ENCODE measurements at places on chromosomes 1 and 21.
A peak's percentile ranks its signal among the peaks of the same experiment; 100 is the strongest.

- DNase-seq, result peak; percentile 56
Measured at GRCh38 chr1:147598621-147599361, 57.5 kb downstream of the BCL9 start.

- no peak for DNase-seq
Measured at GRCh38 chr1:89641781-89642180, 8.9 kb downstream of the LRRC8C start.

- DNase-seq, result no peak
Measured at GRCh38 chr1:17955302-17956285, 152.0 kb upstream of the IGSF21 start.

DNA sequence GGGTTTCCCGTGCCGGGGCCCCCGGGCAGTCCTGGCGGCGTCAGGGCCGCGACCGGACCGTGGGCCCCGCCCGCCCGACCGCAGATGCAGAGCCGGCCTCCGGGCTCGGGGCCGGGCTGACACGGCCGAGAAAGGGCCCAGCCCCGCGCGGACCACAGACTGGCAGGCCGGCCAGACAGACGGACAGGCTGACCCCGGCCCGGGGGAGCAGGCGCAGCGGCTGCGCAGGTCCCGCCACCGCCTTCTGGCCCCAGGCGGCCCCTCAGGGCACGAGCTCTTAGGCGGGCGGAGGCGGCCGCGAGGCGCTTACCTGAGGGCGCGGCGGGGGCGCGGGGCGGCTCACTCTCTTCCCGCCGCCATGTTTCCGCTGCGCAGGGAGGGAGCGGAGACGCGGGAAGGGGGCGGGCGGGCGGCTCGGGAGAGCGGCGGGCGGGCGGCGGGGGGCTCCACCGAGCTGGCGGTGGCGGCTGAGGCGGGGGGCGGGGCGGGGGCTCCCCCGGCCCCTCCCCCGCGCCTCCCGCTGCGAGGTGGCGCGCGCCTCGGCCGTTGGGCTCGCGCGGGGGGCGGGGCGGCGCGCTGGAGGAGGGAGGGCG, at the start of gene SCMH1:
Gene SCMH1 (minus strand): TSS at position 558 of the 593 bp plus-strand sequence. CDS start 56,173 bp downstream, outside the sequence.
- peak; percentile 44 for DNase-seq

DNA sequence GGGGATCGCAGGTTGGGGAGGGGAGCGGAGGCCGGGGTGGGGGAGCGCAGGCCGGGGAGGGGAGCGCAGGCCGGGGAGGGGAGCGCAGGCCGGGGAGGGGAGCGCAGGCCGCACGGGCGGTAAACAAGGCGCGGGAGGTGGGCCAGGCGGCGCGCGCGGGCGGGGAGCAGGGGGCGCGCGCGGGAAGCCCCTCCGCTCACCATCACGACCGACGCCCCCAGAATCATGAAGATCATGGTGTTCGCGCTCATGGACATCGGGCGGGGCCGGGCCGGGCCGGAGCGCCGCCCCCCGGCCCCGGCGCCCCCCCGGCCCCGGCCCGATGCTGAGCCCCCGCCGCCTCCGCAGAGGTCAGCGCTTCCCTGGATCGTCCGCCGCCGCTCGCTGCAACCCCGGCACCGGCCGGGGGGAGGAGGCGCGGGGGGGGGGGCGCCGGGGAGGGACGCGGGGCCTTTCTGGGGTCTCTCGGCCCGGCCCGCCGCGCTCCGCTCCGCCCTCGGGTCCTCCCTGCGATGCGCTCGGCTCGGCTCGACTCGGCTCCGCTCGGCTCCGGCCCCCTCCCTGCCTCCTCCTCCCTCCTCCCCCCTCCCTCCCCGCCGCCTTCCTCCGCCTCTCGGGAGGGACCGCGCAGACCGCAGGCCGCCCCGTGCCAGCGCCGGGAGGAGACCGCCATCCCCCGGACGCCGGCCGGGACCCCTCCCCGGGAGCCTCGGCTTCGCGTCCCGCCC, at the start of gene TMEM240:
Gene TMEM240 (minus strand): TSS at position 535 of the 728 bp plus-strand sequence. CDS start 278 bp downstream, at position 257.
- peak; percentile 38 for DNase-seq

DNA sequence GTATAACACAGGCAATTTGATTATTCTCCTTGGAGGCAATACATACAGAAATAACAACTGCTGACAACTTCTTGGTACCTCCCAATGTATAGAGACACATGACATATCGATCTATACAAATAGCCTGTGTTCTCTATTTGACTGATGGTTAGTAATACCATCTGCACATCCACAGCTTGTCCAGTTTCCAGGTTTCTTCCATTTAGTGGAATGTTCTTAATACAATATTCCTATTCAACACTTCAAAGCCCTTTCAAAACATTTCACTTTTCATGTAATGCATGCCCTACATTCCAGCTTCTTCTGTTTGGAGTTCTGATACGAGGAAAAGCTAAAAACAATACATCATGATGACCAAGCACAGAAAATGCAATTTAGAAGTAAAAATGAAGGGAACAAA, 37.0 kb upstream of the GORAB start:
- no peak for DNase-seq

DNA sequence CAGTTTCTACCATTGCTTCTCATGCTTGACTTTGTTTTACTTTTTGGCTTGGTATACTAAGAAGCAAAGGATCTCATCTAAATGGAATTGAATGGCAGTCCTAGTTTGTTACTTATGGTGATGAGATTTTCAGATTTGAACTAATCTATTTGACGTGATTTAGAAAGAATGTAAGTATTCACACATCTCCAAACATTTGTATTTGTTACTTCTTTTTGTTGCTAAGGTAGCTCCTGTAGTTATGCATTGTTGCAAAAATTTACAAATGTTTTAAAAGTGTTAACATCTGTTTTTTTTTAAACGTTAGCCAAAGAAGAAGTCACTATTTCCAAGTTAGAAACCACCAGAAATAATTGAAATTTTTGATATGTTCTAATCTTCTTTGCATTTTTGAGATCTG, 222.5 kb downstream of the RPS6KC1 start:
- DNase-seq, result no peak

DNA sequence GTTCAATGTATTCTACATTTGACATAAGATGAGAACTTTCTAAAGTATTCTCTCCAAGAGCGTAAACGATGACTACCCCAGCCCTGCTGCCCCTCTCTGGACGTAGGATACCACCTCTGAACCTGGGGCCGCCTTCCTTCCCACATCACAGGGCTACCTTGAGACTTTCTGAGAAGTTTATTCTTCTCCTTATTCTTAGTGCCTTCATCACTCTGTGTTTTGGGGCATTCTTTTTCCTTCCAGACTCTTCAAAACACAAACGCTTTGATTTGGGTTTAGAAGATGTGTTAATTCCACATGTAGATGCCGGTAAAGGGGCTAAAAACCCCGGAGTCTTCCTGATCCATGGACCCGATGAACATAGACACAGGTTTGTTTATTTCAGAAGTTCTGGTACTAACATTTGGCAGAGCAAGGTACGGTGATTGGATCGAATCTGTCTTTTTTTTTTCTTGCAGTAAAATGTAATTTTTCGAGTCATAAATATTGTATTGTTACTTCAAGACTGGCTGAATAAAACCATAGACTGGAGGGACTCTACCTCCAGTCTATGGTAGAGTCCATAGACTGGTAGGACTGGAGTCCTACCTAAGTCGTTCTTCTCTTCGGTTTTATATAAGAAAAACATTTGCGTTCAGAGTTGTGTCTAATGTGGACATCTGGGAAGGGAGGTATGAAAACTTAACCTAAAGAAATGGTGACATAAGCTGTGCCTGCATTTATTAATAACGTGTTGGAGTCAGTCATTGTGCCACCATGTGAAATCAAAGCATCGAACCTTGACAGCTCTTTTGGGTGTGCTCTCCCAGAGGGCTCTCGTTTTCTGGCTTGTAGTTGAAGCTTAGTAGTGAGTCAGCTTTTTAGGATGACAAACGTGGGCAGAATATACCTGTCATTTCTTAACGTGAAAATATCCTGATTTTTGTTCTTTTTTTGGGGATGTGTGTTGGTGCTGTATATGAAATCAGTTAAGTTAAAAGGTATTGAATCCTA, 1.2 kb downstream of the MAN1A2 start:
- DNase-seq, result no peak

DNA sequence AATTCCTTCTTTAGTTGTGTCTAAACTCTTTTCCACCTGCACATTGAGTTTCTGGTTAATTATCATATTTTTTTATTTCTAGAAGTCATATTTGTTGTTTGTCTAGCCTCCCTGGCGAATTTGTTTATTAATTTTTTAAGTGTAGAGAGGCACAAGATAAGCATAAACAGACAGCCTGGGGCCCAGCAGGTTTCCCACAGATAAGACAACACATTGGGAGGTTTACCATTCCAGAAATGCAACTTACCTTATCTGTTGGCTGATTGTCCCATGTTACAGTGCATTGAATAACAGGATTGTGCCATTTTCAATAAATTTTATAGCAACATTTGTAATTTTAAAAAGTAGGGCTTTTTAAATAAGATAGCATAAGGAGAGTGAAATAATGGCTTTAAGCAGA, 34.9 kb downstream of the COG2 start:
- DNase-seq, result no peak

GRCh38 chr1:157734321-157734720, 33.8 kb upstream of the FCRL3 start:
- DNase-seq, result no peak

- no peak for DNase-seq
Measured at GRCh38 chr1:54800041-54800898, 853 bp downstream of the TTC22 start.

DNA sequence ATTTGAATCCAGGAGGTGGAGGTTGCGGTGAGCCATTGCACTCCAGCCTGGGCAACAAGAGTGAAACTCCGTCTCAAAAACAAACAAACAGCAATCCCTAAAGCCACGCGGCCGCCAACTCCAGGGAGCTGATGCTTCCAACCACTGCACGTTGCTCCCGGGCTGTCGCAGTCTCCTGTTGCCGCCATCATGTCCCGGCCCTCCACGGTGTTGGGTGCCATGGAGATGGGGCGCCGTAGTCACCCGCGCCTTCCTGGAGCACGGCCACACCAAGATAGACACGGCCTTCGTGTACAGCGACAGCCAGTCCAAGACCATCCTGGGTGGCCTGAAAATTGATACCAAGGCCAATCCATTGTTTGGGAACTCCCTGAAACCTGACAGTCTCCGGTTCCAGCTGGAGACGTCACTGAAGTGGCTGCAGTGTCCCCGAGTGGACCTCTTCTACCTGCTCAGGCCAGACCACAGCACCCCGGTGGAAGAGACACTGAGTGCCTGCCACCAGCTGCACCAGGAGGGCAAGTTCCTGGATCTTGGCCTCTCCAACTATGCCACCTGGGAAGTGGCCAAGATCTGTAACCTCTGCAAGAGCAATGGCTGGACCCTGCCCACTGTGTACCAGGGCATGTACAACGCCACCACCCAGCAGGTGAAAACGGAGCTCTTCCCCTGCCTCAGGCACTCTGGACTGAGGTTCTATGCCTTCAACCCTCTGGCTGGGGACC, 32.6 kb downstream of the SLC16A1 start:
- DNase-seq, result no peak

DNA sequence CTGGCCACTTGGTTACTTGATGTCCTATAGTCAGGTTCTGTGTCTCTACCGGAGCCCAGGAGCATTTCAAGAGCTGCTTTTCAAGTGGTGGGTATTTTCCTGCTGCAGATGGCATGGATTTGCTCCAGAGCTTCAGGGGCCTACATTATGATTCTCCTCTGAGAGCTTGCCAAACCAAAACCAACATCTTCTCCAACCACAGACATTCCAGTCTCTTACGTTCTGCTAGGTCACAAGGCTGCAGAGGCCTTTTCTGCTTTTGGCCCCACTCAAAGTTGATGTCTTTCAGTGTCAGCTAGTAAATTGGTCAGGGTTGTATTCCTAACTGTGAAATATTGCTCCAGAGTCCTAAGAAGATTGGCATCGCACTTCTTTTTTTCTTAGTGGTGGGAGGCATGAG, 14.7 kb upstream of the AQP10 start:
- no peak for DNase-seq

DNA sequence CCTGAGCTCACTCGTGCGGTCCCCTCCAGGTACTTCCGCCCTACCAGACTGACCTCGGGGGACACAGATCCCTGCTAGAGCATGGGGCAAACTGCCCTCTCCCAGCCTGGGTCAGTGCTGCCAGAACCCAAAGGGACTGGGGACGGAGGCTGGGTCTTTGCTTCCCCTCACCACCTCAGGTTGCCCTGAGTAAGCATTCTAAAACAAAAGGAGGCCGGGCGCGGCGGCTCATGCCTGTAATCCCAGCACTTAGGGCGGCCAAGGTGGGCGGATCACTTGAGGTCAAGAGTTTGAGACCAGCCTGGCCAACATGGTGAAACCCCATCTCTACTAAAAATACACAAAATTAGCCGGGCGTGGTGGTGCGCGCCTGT, 108.4 kb downstream of the SPSB1 start:
- DNase-seq, result no peak

- peak; percentile 87 for DNase-seq
Measured at GRCh38 chr1:211258310-211258755, 833 bp upstream of the RCOR3 start.

DNA sequence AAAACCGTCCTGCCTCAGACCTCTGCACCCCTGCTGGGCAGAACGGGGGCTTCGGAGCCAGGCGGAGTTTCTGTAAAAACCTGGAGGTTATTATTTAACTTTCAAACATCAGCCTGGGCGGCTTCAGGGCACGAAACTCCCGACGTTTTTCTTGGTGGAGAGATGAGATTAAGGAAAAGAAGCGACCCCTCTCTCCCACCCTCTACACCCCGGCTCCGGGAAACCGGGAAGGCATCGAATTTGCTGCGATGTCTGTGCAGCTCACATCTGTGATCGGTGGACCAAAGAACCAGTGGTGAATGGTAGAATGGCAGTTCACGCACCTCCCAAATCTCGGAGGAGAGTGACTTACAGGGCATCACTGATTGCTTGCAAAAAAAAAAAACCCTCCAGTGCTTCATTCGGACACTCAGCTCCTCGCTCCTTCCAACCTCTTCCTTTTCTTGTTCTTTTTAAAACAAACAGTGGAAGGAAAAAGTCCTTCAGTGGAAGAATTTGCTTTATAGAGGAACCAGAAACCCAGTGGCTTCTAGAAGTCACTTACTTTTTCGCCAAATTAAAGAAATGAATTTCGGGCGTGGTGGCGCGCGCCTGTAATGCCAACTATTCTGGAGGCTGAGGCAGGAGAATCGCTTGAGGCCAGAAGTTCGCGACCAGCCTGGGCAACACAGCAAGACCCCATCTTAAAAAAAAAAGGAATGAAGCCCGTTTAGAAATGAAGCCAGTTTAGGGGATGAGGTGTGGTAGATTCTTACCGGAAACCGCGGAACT, 884 bp downstream of the PHACTR4 start:
- DNase-seq, result peak; percentile 12

Data from NCI-H1092 (cell line).